ENCODE measurements at places on chromosomes 12 and 14.
A peak's percentile ranks its signal among the peaks of the same experiment; 100 is the strongest.

- no peak for DNase-seq
Measured at GRCh38 chr14:94562022-94562421, 780 bp downstream of the SERPINA4 start.

DNA sequence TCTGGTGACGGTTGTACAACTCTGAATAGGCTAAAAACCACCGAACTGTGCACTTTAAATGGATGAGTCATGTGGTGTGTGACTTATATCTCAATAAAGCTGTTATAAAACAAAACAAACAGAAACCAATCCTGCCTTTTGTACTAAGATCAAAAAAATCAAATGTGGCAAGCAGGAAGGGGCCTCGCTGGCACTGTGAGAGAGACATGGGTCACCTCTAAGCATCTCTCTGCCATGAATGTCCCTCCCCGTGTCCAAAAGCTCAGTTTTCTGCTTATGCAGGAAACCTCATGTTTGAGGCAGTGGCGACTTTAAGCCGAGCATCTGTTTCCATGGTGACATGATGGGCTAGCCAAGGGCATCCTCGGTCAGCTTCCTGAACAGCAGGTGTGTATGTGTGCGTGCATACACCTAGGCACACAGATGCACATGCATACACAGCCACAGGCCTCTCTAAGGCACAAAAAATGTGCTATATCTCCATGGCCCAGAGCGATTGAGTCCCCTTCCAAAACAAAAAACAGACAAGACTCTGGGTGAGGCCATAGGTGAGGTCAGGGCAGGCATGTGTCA is 44.4 kb downstream of the ARL6IP4 start:
- no peak for DNase-seq

- DNase-seq = no peak
Measured at GRCh38 chr12:71214511-71215285, 56.9 kb upstream of the TSPAN8 start.

- no peak for DNase-seq
Measured at GRCh38 chr12:109147954-109148353, 31.6 kb downstream of the ACACB start.

DNA sequence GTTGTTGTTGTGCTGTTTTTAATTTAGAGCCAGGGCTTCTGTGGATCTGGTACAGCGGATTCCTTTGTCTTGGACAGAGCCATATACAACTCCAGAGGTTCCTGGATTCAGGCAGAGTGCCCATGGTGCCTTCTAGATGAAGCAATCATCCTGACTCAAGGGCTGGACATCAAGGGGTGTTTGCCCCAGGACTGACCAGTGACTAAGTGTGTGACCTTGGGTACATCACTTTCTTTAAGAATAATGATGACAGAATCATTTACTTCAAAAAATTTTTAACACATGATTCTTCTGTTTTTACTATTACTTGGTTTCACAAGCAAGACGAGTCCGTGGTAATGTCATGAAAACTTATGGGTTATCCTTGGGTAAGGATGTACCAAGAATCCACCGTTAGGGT is 397.3 kb downstream of the ZFP36L1 start:
- DNase-seq = no peak

DNA sequence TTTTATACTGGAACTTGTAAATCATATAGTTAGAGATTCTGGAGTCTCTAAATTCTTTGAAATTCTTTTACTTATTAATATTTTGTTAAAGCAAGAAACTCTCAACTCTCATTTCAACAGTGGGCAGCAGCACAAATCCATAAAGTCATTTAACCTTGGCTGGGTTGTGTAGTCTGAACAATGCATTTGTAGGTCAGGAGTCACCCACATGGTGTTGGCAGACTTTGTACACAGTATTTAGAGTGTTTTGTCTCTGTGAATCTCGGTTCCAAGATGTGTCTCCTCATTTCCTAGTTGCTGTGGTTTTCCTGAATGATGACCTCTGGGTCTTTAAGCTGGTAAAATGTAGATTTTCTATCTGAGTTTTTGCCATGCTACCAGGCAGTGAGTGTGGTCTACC is 20.8 kb upstream of the STRAP start:
- DNase-seq = no peak

DNA sequence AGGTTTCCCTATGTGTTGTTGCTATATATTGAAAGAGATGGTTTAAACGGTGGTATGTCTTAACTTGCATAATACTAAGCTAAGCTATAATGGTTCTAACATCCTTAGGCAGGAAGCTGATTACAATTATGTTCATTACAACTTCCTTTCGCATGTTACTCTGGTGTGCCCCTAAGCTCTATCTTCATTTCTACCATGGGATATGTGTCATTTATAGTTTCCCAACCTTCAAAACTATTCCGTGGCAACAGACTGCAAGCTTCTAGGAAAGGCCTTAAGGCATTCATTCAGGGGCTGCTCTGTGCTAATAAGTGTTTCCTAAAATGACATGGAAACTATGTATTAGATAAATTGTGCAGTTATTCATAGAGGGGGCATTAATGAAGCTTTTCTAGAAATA is 294.6 kb downstream of the GXYLT1 start:
- no peak for DNase-seq

- no peak for DNase-seq
Measured at GRCh38 chr14:74647061-74647677, 35.1 kb upstream of the LTBP2 start.

DNA sequence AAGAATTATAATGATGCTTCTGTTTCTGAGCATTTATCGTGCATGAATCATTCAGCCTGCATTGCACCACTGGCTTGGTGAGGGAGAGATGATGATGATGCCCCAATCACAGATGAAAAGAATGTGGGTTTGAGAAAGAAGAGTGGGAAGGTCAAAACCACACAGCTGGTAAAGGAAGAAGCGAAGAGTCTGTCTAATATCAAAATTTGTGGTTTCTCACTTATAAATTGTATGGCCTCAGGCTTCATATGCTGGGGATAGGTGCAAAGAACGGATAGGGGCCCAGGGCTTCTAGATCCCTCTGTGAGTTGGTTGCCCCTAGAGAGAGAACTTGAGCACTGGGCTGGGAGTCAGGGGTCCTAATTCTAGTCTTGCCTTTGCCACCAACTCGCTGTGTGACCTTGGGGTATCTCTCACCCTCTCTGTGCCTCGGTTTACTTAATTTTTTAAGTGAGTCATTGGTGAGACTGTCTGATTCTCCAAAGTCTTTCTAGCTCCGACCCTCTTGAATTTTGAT is 2.2 kb downstream of the OASL start:
- peak; percentile 14 for DNase-seq

- DNase-seq = no peak
Measured at GRCh38 chr12:93684716-93685115, 7.5 kb downstream of the CRADD start.

- DNase-seq = no peak
Measured at GRCh38 chr12:69985656-69986055, 160.6 kb downstream of the MYRFL start.

DNA sequence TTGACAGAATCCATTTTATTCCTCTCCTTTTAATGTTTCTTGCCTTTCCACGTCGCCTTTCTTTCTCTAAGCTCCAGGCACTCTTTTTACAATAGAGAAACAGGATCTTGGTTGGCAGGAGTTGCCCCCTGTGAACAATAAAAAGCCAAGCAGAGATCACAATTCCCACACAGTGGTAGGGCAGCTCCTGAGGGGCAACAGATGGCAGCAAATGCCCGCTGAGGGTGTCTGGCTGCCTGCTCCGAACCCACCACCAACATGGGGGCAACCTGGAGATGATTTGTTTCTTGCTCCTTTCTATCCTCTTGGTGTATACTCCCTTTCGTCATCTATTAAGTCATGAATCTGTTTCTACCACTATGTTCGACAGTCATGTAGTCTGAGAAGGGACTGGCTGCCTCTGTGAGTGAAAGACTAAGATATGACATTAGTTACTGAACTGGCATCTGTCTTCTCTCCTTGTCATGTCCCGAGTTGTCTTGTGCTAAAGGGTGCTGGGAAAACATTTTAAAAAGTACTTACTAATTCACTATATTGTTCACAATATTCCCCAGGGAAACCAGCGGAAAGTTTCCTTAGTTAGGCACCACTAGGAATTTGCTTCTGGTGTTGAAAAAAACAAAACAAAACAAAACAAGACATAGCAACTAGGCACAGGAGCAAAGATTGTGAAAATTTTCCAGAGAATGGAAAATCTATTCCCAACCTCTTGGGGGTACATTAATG is 170.1 kb downstream of the STXBP6 start:
- DNase-seq = no peak

DNA sequence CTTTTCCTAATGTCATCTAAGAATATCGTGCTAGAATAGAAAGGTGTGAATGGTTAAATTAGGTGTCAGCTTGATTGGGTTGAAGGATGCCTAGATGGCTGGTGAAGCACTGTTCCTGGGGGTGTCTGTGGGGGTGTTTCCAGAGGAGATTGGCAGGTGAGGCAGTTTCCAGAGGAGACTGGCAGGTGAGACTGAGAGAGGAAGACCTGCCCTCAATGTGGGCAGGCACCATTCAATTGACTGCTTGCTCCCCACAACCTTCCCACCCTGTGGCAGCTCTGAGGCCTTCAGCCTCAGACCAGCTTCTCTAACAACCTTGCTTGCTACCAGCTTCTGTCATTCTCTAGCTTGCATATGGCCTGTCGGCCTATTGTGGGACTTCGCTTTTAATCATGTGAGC is 9.2 kb downstream of the RNASE9 start:
- DNase-seq = no peak

- DNase-seq = no peak
Measured at GRCh38 chr12:51907856-51908425, 637 bp downstream of the ACVRL1 start.

DNA sequence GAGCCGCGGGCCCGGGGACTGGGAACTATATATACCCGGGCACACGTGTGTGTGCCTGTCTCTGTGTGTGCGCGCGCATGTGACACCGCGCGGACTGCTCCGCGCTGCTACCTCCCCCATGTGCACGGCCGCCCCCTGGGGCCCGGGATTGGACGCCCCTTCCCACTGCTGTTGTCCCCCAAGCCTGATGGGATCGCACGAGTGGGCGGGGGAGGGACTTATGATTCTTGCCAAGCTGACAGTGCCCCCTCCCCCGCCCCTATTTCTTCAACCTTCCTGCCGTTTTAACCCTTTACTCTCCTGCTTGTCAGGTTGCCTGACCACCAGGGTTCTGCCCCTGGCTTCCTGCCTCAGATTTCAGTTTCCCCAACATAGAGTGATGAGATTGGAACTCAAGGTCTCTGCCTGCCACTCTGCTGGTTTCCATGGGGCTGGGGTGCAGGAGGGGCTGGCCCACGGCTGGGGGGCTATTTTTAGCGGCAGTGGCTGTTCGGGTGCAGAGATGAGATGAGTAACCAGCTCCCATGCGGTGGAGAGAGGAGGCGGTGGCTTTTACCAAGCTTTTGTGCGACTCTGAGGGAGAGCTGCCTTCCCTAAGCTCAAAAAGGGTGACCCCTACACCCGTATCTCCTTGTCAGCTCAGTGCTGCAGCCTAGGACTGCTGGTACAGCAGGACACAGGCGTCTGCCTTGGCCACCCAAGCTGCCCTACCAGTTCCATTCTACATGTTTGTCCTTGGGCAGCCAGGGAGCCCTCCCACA is at the start of gene DDN:
TSS of gene DDN (minus strand) at position 5 of the 761 bp plus-strand sequence. CDS start 88 bp downstream, outside the sequence.
- DNase-seq = peak; percentile 29

- DNase-seq = no peak
Measured at GRCh38 chr12:124617615-124618014, 50.2 kb upstream of the NCOR2 start.

- DNase-seq = no peak
Measured at GRCh38 chr14:31842899-31843298, 234.2 kb upstream of the ARHGAP5 start.

DNA sequence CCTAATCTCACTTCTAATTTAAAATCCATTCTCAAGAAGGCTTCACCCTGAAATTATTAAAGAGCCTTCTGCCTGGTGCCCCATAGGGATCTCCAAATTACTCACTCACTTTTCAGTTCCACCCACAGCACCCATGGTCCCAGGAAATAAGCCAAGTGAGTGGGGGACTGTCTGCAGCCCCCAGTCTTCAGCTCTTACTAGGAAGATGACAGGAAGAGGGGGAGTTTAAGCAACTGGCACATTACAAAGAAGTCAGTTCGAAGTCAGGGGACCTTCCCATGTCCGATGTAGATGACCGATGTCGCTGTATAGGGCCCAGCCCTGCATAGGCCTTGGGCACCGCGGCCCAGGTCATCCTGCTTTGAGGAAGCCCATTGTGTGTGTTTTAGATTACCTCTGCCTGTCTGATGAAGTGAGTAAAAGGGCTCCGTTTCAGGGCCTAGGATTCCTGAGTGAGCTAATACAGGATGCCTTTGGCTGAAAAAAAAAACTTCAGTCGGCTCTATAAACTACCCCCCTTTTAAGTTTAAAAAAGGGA is 1.9 kb downstream of the ACTN1 start:
- DNase-seq = no peak

DNA sequence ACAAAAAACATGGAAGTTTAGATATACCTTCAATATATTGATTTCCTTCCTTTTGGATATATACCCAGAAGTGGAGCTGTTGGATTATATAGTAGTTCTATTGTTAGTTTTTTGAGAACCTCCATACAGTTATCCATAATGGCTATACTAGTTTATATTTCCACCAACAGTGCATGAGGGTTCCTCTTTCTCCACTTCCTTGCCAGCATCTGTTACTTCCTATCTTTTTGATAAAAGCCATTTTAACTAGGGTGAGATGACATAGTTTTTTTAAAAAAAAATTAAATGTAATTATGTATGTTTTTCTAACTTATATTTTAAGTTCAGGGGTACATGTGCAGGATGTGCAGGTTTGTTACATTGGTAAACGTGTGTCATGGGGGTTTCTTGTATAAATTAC is 10.0 kb upstream of the SLC38A4 start:
- no peak for DNase-seq

- no peak for DNase-seq
Measured at GRCh38 chr14:22563987-22564386, 25.0 kb downstream of the DAD1 start.

- no peak for DNase-seq
Measured at GRCh38 chr12:92324849-92325500, 179.3 kb upstream of the BTG1 start.

DNA sequence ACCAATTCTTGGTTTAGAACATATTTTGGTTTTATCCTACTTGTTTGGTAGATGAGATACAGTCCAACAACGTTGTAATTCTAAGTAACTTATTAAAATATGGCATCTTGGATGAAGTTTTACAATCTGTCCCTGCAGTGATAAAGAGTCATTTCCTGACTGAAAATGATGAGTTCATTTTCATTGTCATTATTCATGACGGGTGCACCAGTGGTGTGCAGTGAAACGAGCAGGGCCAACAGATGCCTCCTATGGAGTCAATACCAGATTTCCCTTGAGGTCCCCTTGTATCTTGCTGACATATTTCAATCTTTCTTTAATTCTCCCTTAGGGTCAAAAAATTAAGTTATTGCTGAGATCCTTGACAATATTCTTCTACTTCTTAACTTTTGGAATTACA is 438.5 kb downstream of the LRIG3 start:
- DNase-seq = no peak

DNA sequence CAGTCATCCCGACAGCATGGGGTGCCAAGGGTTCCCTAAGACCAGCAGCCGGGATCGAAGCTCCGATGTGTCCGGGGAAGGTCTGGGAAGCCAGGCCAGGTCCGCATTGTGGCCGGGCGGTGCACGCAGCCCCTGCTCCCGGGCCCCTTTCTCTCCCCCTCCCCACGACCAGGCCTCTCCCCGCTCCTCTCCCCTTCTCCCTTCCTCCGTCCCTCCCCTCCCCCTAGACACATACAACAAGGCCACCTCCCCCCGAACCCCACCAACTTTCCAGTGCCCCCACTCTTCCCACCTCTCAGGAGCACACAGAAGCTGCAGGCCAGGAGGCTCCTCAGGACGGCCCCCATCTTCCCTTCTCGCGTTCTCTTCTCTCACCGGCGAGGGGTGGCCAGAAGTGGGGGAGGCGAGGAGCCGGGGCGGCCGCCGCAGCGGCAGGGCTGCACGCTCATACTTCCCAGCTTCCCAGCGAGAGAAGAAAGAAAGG is 413 bp downstream of the LRP6 start:
- DNase-seq = no peak
